NCI-H510A treated with DMSO at 0.1 percent for 48 hours (cell line): ENCODE measurements at places on chromosomes 5 and 9.
A peak's percentile ranks its signal among the peaks of the same experiment; 100 is the strongest.

GRCh38 chr9:84709056-84709455, 39.5 kb downstream of the NTRK2 start:
- DNase-seq, result no peak

DNA sequence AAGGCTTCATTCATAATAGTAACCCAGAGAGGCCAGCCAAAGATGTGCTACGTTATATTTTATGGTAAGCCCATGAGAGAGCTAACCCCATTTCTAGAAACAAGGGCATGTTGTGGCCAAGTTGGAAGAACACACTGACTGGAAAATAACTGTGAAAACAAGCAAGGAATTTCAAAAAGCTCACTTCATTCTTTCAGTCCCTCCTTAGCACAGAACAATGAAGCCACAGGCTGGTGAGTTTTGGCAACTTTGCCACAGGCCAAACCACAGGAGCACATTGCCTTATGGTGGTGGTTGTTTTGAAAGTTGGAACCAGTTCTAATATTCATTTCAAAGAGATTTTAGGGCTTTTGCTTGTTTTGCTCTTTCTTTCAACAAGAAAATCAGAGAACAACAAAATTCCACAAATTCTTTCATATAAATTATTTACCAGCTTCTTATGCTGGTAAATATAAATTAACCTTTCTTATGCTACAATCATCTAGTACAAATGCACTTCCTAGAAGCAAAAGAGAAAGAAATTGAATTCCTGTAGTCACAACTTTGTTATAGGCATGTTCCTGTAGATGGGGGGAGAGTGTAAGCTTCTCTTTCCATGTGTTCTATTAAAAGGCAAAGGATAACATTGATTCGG, 225.4 kb upstream of the RFX3 start:
- no peak for DNase-seq

DNA sequence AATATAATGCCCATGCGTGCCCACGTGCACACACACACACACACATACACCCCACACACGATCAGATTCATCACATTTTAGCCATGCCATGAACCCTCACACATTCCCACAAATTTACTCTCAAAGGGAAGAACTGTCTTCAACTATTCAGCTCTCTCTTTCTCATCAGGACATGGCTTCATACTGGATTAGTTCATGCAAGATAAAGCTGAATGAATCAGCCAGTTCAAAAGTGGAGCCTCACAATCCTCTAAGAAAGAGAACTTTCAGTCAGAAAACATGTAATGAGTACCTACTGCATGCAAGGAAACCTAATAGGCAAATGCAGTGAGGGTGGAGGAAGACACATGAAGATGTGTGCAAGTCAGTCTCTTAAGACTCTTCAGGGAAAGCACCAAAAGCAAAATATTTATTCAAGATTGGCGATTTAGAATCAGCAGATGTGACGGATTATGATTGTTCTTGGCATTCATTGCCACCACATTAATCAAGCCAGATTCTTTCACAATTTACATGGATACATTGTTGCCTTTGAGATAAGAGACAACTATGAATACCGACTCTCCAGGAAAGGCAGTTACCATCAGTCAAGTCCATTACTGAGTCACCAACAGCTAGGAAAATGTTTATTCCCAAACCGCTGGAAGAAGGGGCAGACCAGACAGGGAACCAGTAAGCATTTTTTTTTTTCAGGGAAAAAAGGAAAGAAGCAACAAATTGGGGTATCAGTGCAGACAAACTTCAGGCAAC, 30.3 kb upstream of the PUM3 start:
- DNase-seq, result no peak

- no peak for DNase-seq
Measured at GRCh38 chr5:145906401-145906800, 30.0 kb upstream of the SH3RF2 start.

DNA sequence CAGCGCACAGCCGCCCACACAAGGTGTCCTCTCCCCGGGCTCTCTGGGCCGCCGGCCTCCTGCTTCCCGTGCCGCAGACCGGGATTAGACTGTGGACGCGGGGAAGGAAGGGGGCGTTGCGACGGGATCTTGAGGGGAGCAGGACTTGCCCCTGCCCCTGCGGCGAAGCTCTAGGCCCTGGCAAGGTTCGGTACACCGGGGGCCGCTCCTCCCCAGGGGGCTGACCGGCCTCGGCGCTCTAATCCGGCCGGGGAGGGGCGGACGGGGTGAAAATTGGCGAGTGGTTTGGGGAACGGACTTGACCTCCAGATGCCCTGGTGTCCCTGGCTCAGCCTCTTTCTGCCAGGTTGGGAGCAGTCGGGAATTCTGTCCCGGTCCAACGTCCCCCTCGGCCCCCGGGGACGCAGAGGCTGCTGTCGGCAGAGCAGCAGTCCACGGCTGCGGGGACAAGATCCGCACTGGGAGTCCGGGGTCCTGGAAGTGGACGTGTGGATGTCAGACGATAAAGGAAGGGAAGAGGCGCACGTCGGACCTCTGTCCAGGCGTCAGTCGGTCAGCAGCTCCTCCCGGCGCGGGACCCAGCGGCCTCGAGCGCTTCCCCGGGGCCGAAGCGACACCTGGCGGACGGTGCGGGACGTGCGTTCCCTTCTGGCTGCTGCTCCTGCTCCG, 1.9 kb upstream of the CNTFR start:
- peak; percentile 51 for DNase-seq

DNA sequence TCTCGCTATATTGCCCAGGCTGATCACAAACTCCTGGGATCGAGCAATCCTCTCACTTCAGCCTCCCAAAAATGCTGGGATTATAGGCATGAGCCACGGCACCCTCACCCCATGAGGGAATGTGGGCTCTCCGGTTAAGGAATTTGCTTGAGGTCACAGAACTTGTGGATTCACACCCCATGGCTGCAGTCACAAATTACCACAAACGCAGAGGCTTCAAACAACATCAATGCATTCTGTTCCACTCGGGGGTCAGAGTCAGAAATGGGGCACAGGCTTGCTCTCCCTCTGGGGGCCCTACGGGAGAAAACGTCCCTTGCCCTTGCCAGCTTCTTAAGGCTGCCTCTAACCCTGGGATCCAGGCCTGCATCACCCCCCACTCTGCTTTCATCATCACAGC, 12.2 kb upstream of the SPINK4 start:
- DNase-seq, result no peak

DNA sequence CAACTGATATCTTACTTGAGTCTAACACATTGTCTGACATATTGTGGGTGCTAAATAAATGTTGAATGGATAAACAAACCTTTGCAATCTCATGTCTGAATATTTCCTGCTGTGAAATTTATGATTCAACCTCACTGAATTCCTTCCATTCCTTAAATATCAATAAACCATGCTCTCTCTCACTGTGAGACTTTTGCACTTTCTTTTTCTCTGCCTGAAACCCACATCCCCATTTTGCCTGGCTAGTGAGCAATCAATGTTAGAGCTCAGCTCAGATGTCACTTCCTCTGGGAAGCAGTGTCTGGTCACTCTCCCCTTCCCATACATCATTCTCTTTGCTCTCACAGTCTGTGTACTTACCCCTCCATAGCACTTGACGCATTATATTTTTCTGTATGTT, 383.7 kb upstream of the TRPC7 start:
- no peak for DNase-seq

DNA sequence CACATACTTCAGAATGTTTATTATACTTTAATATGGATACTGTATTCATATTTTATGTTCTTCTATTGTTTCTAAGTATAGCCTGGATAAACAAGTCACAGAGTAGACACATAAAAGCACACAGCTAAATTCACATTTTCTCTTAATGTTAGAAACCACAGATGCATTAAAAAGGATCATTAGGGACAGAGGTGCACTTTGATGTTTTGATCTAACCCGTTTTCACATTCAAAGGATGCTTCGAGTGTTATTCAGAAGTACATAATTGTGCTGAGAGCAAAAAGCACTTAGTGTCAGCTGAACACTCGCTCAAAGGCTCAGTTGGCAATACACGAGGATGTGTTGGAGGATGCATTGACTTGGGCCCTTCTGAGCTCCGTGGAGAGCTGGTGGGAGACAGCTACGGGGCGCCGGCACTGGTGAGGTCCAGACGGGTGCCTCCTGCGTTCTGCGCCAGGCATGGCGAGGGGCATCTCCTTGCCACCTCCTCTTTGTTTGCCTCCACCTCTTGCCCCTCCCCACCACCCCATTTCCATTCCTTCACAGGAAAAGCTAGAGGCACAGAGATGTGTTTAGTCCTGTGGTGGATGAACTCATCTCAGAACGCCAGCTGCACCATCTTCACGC, 35.5 kb downstream of the MED10 start:
- peak; percentile 97 for DNase-seq

DNA sequence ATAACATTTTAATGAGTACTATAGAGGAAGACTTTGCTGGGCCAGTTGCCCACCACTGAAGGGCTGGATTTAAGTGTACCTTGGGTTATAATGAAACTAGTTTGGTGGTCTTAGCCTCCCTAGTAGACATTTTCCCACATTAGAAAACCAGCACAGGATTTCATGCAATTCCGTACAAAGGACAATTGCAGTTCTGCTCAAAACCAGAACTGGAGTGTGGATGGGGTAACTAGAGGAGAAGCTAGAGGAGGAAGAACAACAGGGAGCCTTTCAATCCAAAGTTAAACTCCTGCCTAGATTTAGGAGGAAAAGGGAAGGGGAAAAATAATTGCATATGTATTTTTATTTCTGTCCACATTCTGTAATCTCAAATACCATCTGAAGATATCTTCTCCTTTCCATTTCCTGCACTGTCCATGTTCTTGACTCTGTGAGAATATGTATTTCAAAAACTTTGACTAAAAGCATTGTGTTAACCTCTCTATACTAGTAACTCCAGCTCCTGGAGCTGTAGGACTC, 97.5 kb upstream of the SSBP2 start:
- DNase-seq, result no peak

DNA sequence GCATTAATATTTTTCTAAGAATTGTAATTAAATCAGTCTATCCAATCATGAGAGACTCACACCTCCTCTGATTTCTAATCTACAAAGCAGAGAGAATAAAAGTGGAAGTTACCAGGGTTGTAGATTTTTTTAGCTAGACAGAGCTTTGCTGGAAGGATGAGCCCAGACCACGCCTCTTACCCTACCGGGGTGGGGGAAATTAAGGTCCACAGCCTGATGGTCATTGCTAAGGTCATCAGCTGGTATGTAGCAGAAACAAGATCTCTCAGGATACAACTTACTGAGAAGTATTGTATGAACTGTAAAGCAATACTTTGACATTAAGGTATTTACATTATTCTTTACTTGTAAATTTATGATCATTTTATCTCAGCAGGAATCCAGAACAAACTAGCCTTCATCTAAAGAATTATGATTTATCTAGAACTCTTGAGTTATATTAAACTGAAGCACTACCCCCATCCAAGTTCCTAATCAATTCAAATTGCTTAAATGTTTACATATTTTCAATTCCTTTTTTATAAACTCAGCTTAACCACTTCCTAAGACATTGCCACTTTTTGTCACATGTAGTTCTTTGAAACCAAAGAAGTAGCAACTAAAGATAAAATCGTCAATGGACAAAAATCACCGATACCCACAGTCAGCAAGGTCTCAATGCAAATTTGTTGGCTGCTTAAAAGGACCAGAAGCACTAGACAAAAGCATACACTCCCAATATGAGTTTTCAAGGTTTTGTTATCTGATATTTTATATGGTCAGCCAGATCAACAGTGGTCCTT, 225.8 kb upstream of the DAPK1 start:
- no peak for DNase-seq

GRCh38 chr5:156329171-156329611, 2.2 kb downstream of the SGCD start:
- DNase-seq, result no peak

DNA sequence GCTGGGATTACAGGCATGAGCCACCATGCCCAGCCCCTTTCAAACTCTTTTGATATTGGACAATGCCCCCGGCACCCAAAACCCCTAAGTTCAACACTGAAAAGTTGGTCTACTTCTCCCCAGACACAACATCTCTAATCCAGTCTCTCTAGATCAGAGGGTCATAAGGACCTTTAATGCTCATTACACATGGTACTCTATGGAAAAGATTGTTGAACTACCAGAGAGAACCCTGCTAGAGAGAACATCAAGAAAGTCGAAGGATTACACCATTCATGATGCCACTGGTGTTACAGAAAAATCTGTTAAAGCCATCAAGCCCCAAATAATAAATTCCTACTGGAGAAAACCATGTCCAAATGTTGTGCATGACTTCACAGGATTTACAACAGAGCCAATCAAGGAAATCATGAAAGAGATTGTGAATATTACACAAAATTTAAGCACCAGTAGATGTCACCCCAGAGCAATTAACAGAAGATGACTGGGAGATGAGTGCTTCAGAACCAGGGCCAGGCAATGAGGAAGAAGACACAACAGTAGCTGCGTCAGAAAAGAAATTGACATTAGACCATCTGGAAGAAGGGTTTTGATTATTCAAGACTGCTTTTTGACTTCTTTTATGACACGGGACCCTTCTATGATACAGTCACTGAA, 28.3 kb upstream of the NIPAL4 start:
- DNase-seq, result no peak

DNA sequence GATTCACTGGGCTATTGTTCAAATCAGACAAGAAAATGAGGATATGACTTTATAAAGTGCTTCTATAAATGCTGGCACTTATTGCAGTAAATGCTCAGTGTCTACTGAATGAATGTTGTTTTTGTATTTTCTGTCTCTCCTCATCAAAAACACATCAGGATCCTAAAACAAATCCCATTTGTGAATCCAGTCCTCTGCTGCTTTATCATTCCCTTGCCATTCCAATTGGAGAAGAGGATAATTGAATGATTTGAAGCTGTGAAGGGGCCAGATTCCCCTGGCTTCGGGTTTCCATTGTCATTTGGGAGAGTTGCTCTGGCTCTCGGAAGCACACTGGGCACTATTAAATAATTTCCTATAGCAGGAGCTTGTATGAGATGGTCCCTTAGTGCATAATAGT, 666.8 kb downstream of the ACTL7B start:
- no peak for DNase-seq

- DNase-seq, result no peak
Measured at GRCh38 chr9:130837643-130838042, 2.6 kb downstream of the ABL1 start.

GRCh38 chr5:624118-624950, 12.2 kb downstream of the CEP72 start:
- DNase-seq, result no peak

DNA sequence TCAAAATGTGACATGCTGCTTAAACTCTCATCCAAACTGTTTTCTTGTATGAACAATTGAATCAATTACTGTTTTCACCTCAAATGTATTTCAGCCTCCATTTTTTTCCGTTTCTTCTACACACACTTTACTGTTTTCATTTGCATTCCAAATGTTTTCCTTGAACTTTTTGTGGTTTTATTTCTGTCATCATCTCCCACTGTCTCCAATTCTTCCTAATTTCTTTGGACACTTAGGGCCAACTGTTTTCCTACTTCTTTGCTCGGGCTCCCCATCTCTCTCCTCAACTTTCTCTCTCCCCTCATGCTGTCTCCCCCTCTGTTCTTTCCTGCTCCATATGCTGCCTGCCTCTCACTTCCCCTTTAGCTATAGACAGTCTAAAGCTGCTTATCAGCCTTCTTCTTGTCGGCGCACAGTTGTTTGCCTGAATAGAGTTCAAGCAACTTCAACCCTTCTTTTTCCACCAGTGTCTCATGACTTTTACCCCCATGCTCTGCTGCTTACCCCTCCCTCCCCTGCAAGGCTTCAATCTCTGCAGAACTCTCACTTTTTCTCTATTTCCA, 443.4 kb downstream of the DTWD2 start:
- no peak for DNase-seq

GRCh38 chr5:69213513-69214215, 21.0 kb upstream of the CDK7 start:
- no peak for DNase-seq
